Thoracic aorta (tissue), 2 donors: ENCODE measurements at places on chromosomes 6 and 20. TPM values are rescaled to one million over a fixed set of nuclear protein-coding genes. Genes with fewer than 3 reads are reported as not detected.

- H3K27ac ChIP-seq, result no peak overlapping the region
- H3K4me1 ChIP-seq, result no peaks in the 10 kb centered on the region
- no peak for DNase-seq
- no peaks in the 10 kb centered on the region for H3K27me3 ChIP-seq
- no peaks in the 10 kb centered on the region for H3K36me3 ChIP-seq
- H3K4me3 ChIP-seq, result no peak overlapping the region
Observed at GRCh38 chr20:6635034-6635736, 132.3 kb upstream of the BMP2 start.

DNA sequence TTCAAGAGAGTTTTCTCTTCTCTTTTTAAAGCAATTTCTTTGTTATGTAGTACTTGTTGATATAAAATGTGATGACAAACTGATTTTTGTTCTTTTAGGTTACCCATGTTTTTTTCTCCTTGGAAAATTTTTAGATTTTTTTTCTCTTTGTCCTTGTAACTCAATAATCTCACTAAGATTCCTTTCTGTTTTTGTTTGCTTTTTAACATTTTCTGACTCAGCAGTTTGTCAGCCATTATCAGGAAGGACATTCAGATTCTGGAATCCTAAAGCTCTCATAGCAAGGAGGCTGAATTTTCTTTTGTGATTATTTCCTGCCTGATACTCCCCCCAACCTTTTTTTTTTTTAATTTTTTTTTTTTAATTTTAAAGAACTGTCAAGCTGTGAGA is 75.2 kb upstream of the CITED2 start:
- DNase-seq, result no peak
- no peaks in the 10 kb centered on the region for H3K36me3 ChIP-seq
- H3K27ac ChIP-seq, result no peak overlapping the region
- H3K4me3 ChIP-seq, result no peak overlapping the region

DNA sequence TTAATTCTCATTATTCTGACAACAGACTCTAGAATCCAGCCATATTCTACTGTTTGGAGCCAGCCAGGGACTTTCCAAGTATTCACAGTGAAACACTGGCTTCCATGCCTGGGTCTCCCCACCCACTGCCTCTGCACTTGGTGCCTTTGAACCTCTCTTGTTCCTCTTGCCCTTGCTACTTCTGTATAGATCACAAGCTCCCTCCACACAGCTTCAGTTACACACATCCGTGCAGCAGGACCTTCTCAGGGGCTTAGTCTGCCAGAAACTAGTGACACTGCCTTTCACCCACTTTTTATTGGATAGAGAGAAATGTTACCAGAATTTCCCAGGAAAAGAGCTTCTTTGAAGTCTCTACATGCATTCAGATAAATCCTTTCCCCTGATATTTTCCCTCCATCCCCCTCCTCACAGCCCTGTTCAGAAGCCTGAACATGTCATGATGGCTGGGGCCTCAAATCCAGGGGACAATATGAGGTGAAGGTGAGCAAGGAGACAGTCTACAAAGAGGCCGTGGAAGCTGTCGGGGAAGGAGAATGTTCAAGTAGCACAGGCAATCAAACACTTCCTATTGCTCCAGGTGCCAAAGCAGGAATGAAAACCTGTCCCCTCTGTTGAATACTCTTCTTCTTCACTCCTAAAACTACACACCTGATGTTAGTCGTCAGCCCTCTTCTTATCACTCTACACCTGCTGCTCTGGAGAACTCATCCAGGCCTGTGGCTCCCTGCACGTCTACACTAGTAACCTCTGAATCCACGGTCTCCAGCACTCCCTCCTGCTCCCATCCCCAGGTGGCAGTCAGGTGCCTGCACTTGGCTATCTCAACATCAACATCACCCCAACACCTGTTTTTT is 20.2 kb upstream of the HLA-DOA start:
- H3K4me3 ChIP-seq, result no peak overlapping the region
- H3K27ac ChIP-seq, result peak overlapping the region; percentile 51
- no peak for DNase-seq
- peaks cover 4% of the 10 kb centered on the region for H3K27me3 ChIP-seq
- no peaks in the 10 kb centered on the region for H3K4me1 ChIP-seq

DNA sequence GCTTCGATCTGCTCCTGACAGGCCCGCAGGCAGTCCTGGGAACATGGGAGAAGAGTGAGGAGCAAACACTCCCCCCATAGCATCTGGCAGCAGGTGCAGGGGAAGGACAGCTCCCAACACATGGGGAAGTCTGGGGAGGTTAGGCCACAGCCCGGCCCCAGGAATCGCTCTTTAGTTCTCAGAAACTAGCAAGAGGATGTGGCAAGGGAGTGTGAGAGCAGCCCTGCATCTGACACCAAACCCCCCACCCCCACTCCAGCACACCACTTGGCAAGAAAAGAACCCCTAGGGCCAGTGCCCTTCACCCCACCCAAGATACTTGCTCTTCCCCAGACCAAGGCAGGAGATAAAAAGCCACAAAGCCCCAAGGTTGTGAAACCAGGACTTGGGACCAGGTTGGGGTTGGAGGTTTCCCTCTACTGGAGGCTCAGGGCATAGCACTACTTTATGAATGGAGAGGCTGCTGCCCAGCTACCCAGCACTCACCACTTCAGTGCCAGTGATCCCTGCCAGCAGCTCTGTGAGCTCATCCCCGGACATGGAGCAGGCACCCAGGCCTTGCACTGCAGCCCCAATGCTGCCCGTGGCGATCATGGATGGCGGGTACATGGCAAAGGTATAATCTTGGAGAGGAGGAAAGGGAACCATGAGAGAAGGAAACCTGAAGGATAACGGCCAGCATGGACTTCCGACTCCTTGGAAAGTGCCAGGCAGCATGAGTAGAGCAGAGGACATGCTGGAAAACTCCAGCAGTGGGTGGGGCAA is 5.4 kb downstream of the CCND3 start:
- H3K27ac ChIP-seq, result no peak overlapping the region
- H3K36me3 ChIP-seq, result peaks cover 43% of the 10 kb centered on the region
- H3K27me3 ChIP-seq, result no peaks in the 10 kb centered on the region
- peaks cover 35% of the 10 kb centered on the region for H3K4me1 ChIP-seq

DNA sequence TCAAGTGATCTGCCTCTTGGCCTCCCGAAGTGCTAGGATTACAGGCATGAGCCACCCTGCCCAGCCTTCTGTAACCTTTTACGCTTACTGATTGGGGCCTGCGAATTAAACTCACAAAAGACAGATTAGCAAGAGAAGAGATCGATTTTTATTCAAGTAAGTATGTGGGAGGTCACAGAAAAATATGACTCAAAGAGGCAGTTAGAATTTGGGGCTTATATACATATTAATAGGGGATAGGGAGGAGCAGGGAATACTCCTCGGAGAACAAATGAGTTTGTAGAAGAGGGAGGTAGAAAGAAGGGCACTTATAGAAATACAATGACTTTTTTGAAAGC is 78.9 kb downstream of the CD24 start:
- no peak overlapping the region for H3K27ac ChIP-seq
- no peak for DNase-seq
- H3K4me3 ChIP-seq, result no peak overlapping the region
- no peaks in the 10 kb centered on the region for H3K4me1 ChIP-seq

DNA sequence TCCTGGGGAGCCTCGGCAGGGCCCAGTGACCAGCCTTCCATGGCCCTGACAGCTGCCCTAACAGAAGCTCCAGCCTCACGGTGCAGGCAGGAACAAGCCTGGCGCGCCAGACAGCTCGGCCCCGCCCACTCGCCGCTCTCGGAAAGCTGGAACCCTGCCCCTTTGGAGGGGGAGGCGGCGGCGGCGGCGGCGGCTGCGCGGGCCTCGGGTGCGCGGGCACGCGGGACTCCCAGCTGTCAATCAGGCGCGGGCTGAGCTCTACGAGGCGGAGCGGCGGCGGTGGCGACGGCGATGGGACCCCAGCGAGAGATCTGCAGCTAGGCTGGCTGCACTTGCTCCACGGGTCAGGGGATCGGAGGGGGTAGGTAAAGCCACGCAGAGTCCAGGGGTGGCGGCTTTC is at the start of gene NRSN1:
NRSN1 (plus strand) TSS at position 236 of the 400 bp plus-strand sequence. CDS start 8,113 bp downstream, outside the sequence.
- H3K4me1 ChIP-seq, result no peaks in the 10 kb centered on the region
- H3K27ac ChIP-seq, result no peak within 1 kb of the TSS
- no peak within 1 kb of the TSS for H3K4me3 ChIP-seq
- DNase-seq, result no peak
- H3K27me3 ChIP-seq, result no peaks in the 10 kb centered on the region

- H3K4me1 ChIP-seq, result no peaks in the 10 kb centered on the region
- no peak overlapping the region for H3K4me3 ChIP-seq
- H3K27ac ChIP-seq, result no peak overlapping the region
- no peak for DNase-seq
- H3K27me3 ChIP-seq, result no peaks in the 10 kb centered on the region
Observed at GRCh38 chr6:48048451-48049146, 62.4 kb downstream of the PTCHD4 start.

DNA sequence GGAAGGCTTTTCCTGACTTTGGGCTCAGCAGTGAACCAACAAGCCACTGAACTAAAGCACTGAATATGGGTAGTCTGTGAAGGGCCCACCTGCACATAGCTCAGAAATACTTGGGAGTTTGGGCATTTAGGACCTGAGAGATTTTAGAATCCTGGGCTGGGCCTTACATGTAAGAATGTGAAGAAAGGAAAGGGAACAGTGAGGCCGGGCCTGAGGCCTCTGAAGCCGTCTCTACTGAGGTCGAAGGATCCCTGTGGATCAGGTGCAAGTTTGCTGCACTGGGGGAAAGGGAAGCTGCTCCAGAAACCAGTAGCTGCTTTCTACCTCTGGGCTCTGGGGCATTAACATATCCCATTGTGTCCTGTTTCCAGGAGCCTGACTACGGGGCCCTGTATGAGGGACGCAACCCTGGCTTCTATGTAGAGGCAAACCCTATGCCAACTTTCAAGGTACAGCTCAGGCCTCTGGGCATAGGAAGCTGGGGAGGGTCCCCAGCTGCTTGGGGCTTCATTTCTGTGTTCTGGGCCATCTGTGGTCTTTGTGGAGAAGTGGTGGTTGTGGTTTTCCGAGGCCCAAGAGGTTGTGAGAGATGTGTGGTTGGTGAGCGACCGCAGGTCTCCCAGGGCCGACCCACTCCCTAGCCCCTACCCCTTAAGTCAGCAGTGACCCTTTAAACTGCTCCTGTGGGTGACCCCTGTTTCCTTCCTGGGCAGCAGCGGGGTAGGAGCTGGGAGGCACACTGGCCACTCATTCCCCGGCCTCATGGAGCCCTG is 30.3 kb downstream of the PLCG1 start:
- DNase-seq, result no peak
- no peaks in the 10 kb centered on the region for H3K27me3 ChIP-seq
- H3K36me3 ChIP-seq, result peaks cover 69% of the 10 kb centered on the region

DNA sequence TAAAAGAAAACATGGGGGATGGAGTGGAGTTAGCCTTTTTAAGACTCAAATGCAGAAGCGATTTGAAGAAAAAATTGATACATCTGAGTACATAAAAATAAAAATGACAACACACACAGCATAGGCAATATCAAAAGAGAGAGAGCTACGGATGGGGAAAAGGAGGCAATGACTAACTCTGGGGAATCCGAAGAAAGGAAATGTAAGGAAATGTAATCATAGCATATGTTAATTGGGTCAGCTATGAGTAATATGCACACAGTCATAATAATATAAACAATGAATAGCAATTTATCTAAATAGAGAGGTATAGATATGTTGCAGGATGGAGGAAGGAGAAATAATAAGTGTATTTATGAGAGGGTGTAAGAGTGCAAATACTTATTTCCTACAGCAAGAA is 83.4 kb downstream of the NOL4L start:
- H3K4me1 ChIP-seq, result no peaks in the 10 kb centered on the region
- H3K36me3 ChIP-seq, result no peaks in the 10 kb centered on the region
- H3K4me3 ChIP-seq, result no peak overlapping the region
- DNase-seq, result no peak
- H3K27ac ChIP-seq, result no peak overlapping the region

- H3K27me3 ChIP-seq, result no peaks in the 10 kb centered on the region
- H3K4me3 ChIP-seq, result no peak overlapping the region
- no peaks in the 10 kb centered on the region for H3K36me3 ChIP-seq
- H3K4me1 ChIP-seq, result peaks cover 3% of the 10 kb centered on the region
- H3K27ac ChIP-seq, result no peak overlapping the region
Observed at GRCh38 chr20:23663180-23663579, 25.4 kb upstream of the CST3 start.

- DNase-seq, result no peak
- H3K27me3 ChIP-seq, result no peaks in the 10 kb centered on the region
- H3K4me3 ChIP-seq, result no peak overlapping the region
- H3K36me3 ChIP-seq, result no peaks in the 10 kb centered on the region
- H3K27ac ChIP-seq, result no peak overlapping the region
Observed at GRCh38 chr6:147065786-147066185, 138.4 kb upstream of the STXBP5 start.

DNA sequence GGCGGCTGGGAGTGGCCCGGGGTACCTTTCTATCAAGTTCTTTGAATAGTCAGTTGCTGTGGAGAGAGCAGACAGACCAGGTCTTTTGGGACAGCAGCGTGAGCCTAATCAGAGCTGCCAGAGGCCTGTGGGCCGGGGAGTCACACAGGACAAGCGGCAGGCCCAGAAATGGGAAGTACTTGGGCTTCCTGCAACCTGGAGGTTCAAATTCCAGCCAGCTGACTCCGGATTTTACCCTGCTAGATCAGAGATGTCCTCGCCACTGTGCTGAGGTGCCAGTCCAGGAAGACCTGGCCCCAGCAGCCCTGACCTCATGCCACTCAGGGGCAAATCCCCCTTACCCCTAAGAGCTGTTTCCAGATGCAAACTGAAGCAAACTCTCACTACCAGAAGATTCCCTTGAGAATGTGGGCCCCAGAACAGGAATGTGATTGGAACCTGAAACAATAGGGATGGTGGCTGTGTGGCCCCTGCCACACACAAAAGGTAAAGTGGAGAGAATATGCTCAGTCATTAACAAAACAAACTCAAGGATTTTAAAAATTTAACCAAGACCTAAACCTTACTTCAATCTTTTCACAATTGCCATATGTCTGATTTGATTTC is 9.7 kb downstream of the BEND3 start:
- H3K27ac ChIP-seq, result no peak overlapping the region
- H3K36me3 ChIP-seq, result no peaks in the 10 kb centered on the region
- H3K4me3 ChIP-seq, result no peak overlapping the region

DNA sequence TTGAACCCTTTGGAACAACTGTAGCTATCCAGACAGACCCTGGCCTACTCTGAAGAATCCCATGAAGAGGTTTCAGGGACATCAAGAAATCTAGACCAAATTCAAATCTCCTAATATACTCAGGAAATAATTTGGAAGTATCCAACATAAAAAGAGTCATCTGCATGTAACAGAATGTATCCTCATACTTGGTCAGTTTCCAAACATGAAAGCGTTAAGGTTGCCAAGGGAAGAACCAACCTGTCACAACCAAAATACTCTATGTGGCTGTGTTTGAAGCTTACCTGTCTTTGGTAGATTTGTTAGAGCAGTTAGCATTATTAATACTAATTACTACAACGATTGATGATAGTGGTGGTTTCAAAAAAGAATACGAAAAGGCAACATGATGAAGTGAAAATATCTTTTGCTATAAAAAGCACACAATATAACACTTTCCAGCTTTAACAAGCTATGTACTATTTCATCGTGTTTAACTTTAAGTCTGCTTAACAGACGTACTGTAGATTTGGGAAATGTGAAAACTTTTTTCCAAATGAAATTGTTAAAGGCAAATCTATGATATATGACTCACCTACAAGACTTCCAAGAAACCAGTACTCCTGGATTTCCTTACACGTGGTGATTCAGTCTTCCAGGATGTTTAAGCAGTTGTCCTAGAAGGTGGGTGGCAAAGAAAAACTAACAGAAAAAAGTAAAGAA is 46.6 kb upstream of the ENPP1 start:
- no peak overlapping the region for H3K4me3 ChIP-seq
- H3K27me3 ChIP-seq, result no peaks in the 10 kb centered on the region
- no peak for DNase-seq
- H3K36me3 ChIP-seq, result no peaks in the 10 kb centered on the region
- H3K4me1 ChIP-seq, result peaks cover 53% of the 10 kb centered on the region

Gene IL17A
- not detected for total RNA-seq

Gene FOXC1
- total RNA-seq, result 103 TPM

Gene MLN
- total RNA-seq, result not detected

Gene GSTA2
- not detected for total RNA-seq
